ENCODE measurements at places on chromosomes 12 and 14.

- DNase-seq = no peak
These were observed 1.6 kb downstream of the MMP14 start for GRCh38 chr14:22837750-22838538.

DNA sequence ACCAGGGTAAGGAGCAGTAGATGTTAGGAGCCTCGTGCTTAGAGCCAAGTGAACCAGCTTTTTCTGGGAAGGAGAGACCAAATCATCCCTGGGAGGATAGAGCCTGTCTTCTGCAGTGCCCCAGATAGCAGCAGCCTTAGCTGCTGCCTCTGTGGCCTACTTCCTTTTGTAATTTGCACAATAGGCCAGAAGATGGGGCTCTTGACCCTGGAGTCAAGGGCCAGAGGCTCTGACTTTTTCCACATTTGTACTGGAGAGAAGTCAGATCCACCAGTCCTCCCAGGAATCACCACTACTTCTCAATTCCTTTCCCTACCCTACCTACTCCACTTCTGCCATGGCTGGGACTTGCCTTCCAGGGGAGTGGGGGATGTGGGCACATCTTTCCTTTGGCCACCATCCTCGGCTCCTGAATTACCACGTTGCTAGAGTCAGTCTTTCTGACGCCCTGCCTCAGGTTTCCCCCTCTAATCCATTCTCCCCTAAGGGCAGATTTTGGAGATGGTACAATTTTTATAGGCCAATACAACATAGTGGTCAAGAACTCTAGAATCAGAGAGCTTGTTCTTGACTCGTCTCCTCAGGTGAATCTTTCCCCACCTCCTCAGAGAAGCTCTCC lies 3.3 kb upstream of the SLC4A8 start:
- peak; percentile 62 for DNase-seq

DNA sequence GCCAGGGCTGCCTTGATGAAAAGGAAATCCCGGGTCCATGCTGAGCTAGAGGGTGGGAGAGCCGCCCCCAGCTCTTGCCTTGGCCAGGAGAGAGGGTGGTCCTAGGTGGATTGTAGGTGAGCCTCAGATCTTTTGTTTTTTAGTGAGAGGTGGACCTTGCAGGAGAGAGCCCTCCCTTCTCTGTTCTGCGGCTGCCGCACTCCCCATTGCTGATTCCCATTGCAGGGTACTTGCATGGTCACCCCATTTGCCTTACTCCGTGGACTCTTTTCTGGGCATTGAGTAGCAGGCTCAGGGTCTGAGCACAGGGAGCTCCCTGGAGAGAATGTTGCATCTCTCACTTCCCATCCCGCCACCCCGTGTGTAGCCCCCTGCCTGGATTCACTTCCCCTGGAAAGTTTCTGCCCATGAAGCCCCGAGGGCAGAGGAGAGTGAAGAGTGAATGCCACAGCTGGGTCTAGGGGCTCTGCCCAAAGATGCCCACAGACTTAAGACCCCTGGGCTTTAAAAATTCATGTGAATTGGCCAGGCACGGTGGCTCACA lies 10.2 kb downstream of the VASH1 start:
- no peak for DNase-seq

DNA sequence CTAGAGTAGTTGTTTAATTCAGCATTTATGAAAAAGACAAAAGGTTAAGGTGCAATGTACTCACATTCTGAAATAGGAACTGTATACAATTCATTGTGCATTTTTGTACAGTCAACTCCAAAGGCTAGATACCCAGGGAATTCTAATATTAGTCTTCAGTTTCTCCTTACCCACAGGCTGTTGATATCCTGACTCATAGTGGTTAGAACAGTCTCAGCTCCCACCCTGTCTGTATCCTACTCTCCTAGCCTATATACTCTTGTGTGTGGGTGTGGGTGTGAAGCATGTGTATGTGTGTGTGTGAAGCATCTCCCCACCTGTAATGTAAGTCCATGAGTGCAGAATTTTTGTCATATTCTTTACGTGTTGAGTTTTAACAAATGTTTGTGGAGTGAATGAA lies 229.5 kb downstream of the NAV3 start:
- DNase-seq = no peak

- DNase-seq = no peak
These were observed 66.3 kb downstream of the GPR135 start for GRCh38 chr14:59398841-59399240.

GRCh38 chr12:81081726-81082125 lies 3.8 kb downstream of the ACSS3 start:
- DNase-seq = no peak

DNA sequence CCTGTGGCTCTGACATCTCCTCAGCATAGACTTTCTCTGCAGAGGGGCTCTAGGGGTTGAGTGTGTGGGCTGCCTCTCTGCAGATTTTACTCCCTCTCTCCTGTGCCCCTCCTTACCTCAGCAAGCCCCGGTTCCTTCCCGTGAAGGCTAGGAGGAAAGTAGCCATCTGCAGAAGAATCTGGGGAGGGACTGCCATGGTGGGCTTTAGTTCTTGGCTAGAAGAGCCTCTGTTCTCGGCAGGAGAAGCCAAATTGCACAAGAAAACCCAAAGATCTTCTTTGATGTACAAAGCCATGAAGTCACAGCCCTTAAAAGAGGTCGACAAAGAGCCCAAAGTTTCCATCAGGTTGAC lies 23.5 kb downstream of the CKAP4 start:
- DNase-seq = no peak

DNA sequence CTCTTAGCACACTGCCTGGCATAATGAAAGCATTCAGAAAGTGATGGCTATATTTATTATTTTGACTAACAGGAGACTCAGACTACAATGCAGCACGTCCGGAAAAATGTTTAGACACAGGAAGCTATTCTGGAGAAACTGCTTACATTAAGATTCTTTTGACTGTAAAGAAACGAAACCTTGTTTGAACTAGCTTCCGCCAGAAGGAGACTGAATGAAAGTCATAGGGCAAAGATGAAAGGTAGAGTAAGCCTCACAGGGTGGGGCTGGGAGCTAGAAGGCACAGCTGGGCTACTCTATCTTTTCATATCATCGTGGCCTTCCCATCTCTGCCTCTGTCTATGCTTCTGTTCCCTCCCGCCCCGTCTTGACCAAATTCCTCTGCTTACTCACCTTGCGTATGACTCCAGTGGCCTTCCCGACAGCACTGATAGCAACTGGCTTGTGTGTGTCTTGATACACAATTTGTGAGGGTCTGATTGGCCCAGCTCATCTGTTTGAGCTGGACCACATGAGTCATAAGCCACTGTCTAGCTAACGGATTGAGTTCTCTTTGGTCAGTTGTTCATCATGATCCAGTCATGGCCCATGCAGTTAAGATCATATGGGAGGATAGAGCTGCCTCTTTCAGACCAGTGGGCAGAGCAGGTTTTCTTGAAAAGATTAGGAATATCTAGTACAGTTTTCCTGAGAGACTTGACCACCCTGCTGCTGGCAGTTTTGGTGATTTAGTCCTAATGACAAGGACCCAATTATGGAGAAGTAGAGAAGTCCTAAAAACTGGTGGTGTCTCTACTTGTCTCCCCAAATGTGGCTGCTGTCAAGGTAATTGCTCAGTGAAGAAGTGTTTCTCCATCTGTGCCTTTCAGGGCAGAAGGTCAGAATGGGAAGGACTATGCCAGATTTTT lies 151.5 kb upstream of the SLC38A2 start:
- DNase-seq = no peak

DNA sequence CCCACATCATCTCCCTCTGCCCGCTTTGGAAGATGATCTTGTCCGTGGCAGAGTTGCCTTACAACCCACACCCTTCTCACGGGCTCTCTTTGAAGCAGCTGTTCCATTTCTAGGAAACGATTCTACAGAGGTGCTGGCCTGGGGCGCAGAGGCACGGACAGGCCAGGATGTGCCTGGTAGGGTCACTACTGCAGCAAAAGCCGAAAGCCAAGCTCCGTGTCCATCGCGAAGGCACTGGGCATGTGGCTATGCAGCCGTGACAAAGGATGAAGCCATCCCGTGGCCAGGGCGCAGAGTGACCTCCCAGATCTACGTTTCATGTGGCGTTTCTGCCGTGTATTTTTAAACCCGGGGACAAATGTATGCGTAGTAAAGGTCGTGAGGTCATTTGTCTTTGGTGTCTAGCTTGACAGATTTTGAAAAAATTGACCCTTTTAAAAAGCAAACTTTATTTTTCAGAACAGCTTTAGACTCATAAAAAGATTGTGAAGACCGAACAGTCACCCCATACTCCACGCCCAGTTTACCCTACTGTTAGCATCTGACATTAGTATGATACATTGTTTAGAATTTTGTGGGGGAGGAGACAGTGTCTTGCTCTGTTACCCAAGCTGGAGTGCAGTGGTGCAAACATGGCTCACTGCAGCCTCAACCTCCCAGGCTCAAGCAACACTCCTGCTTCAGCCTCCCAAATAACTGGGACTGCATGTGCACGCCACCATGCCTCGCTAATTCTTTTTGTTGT lies 40.4 kb upstream of the NCOR2 start:
- DNase-seq = no peak

- DNase-seq = no peak
These were observed 86.7 kb downstream of the NCOR2 start for GRCh38 chr12:124480469-124481256.

GRCh38 chr14:102620413-102620812 lies 28.0 kb downstream of the RCOR1 start:
- DNase-seq = no peak

DNA sequence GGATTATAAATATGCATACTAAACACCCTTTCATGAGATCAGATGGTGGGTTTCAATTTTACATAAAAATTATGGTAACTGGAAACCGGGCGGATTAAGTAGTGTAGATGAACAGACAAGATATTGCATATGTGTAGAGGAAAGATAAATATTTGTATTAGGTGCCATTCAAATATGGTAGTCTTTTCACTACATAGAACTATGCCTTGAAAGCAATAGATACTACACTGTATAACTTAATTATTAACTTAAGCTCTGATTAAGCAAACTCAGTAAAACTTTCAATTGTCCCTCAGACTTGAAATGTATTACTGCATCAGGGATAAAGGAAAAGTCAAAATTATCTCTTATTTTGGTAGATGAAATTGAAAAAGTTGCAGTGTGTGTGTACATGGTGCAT lies 1.9 kb downstream of the PTPN21 start:
- peak; percentile 48 for DNase-seq

- DNase-seq = no peak
These were observed 16.4 kb upstream of the PRIMA1 start for GRCh38 chr14:93804654-93805053.

DNA sequence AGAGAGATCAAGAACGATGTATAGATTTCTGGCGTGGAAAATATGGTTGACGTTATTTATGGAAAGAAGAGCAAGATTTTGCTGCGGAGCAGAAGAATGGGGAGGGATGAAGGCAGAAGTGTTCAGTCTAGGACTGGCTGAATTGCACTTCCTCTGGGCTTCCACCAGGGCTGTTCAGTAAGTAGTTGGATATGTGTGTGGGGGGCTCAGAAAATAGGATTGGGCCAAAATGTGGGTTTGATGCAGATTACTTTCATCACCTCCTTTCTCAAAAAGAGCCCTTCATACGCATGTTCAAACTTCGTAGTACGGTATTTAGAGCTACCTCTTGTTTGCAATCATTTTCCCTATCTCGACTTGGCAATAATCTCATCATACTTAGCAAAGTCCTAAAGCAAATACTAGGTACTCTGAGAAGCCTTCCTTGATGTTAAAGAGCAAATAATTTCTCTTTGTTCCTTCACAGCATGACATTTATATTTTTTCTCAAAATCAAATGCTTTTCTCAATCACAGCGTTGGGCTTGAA lies 349.4 kb downstream of the NELL2 start:
- DNase-seq = no peak

- no peak for DNase-seq
These were observed 36.2 kb downstream of the CHGA start for GRCh38 chr14:92959189-92959531.

GRCh38 chr14:24058260-24058950 lies 6.6 kb downstream of the CARMIL3 start:
- DNase-seq = peak; percentile 27

- DNase-seq = no peak
These were observed 39.8 kb downstream of the SAMD4A start for GRCh38 chr14:54606631-54607133.

GRCh38 chr12:71195338-71195896 lies 37.6 kb upstream of the TSPAN8 start:
- peak; percentile 98 for DNase-seq

DNA sequence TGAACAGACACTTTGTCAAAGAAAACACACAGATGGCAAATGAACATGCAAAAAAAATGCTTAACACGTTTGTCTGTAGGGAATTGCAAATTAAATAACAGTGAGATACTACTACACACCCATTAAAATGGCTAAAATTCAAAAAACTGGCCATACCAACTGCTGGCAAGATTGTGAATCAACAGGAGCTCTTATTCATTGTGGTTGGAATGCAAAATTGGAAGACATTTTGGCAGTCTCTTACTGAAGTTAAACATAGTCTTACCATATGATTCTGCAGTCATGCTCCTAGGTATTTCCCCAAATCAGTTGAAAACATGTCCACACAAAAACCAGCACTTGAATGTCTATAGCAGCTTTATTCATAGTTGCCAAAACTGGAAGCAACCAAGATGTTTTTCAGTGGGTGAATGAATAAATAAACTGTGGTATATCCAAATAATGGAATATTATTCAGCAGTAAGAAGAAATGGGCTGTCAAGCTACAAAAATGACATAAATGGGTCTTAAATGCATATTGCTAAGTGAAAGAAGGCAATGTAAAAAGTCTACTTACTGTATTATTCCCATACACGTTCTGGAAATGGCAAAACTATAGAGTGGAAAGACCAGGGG lies 91.4 kb downstream of the PLEKHA5 start:
- DNase-seq = no peak

GRCh38 chr12:77847060-77847541 lies 16.4 kb downstream of the NAV3 start:
- DNase-seq = no peak

DNA sequence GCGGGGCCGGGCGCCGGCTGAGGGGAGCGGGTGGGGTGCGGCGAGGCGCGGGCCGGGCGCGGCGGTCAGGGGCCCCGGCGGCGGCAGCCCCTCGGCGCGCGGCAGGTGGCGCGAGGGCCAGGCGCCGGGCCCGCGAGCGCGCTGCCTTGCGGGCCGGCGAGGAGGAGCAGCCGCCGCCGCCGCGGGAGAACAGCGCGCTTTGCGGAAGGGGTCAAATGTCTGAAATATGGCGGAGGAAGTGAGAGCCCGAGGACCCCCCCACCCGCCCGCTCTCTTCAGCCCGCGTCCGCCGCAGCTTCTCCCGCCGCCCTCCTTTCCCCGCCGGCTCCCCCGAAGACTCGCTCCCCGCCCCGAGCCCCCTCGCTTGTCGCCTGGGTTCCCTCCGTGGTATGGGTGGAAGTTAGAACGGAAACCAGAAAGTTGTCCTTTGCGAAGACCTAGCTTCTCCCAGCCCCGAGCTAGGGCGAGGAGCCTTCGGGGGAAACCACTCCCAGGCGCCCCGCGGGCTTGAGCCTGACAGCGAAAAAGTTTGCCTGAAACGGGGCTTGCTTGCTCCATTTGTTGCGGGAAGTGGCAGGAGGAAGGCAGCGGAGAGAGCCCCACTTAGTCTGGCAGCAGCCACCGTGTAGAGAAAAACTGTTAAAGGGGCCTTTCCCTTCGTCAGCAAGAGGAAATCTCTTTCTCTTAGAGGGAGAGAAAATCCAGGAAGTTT lies 551 bp downstream of the RAP1B start:
- DNase-seq = no peak

- DNase-seq = no peak
These were observed 46.1 kb downstream of the SLC41A2 start for GRCh38 chr12:104911942-104912341.

- DNase-seq = no peak
These were observed 15.6 kb upstream of the CALM1 start for GRCh38 chr14:90381011-90381786.

- DNase-seq = peak; percentile 10
These were observed 56.9 kb upstream of the TCL1A start for GRCh38 chr14:95770777-95771176.
